ENCODE measurements at places on chromosomes 6 and 20.

DNA sequence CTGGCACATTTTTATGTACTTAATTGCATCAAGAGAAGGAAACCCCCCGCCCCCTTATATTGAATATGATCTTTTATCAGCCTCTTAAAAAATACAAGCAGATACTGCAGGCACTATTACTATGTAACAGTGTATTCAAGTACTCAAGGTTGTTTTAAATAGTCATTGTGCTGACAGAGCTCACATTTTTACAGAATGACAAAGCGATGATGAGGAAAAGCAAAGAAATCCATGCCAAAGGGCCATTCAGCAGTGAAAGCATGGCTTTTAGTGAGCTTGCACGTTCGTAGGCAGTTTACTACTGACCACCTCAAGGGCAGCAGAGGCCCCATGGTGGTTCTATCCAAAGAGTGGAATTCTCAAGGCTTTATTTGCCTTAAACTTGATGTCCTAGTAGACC is 146.8 kb downstream of the RPS12 start:
- no peak for DNase-seq

DNA sequence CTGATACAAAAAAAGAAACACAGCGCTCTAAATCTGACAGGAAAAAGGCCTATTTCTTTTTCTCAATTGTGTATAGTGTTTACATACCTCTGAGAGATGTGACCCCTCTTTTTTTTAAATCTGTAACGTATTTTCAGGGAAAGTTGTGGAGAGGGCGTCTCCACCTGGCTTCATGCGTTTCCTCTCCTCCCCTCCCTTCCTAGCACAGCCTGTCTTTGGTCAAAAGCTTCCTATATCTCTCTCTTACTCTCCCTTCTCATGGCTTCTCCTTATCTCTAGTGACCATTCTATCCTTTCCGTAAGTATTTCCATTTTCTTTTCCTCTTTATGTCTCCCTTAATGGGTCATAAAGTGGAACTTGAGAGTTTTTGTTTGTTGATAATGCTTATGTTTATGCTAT is 458.9 kb downstream of the HACE1 start:
- DNase-seq, result no peak

DNA sequence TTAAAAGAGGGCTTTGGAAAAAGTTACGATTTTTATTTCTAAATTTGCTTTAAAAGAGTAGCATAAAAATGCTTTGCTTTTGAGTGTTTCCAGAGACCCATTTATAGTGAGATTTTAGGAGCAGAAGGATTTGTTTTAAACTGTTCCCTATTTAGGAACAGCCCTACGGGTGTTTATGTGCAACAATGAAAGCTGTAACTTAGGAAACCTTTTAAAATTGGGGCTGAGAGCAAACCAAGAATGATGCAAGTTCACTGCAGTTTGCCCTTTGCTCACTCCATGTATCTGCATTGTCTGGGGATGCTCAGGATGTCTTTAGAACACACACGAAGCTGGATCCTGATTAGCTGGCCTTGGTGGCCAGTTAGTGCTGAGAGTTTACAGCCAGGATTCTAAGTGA is 40.9 kb downstream of the GHRH start:
- DNase-seq, result no peak

DNA sequence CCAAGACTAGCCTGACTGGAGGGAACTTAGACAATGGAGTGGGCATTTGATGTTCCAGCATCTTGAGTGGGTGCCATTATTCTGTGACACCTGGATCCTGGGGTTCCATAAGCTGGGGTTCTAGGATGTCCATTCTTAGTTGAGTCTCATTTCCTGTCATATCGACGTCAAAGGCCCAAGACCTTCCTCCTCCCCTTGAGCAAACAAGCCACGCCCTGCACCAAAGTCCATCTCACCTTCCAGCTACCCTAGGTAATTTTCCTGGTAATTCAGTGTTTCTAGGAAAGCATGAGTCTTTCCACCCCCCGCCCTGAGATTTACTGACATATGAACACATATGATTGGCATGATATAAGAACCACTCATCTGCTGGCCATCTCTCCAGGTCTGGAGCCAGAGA is at the start of gene TRIM40:
Gene TRIM40, plus strand, starts transcription at position 384 of the 400 bp plus-strand sequence. CDS start 897 bp downstream, outside the sequence.
- no peak for DNase-seq

DNA sequence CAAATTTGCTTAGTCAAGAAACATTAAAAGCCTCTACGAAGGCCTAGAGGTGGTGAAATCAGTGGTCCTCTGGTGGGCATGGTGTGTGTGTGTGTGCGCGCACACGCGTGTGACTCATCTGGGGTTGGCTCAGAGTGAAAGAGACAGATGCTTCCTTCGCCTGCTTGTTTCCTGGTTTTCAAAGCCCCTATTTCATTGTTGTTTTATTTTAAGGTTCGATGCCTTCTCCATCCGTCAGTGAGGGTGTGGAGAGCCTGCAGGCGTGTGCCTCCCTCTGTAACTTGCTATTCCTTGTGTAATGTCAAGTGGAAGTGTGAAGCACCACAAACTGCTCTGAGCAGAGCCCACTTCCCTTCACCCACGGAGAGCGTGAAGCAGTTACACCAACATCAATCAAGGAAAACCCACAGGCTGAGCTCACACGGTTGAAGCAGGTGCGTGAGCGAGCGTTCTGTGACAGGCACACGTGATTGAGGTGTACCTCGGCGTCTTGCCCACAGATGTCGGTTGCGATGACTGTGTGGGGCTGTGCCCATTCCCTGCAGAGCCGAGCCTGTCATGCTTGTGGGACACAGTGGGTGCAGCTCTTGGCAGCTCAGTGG is 233.9 kb downstream of the PRL start:
- DNase-seq, result peak; percentile 29

DNA sequence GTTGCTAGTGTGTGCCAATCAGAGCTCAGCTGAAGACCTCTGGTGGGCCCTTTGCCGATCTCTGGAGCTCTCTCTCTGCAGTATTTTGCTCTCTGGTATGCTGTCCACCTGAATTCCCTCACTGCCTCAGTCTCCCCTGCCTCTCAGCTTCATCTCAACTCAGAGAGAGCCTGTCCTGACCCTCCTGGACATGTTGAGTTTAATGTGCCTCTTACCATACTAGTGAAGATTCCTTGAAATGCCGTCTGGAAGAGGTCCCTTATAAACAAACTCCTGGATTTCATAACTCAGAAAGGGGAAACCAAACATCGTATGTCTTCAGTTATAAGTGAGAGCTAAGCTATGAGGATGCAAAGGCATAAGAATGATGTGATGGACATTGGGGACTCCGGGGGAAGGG is 231.1 kb upstream of the ZNF217 start:
- no peak for DNase-seq

- no peak for DNase-seq
These were observed at the start of gene CPNE5 for GRCh38 chr6:36838896-36839748. TSS of gene CPNE5 (minus strand) at chr6:36839444. CDS start at chr6:36839377, 67 bp downstream.

- no peak for DNase-seq
These were observed 28.3 kb downstream of the NPEPL1 start for GRCh38 chr20:58720890-58721289.
